NCI-H748 treated with DMSO at 0.1 percent for 48 hours (cell line): ENCODE measurements at places on chromosomes 7 and 10.

GRCh38 chr10:71801361-71801760, 28.0 kb upstream of the VSIR start:
- no peak for DNase-seq

- no peak for DNase-seq
These were observed 27.5 kb downstream of the ADD3 start for GRCh38 chr10:110035070-110035921.

DNA sequence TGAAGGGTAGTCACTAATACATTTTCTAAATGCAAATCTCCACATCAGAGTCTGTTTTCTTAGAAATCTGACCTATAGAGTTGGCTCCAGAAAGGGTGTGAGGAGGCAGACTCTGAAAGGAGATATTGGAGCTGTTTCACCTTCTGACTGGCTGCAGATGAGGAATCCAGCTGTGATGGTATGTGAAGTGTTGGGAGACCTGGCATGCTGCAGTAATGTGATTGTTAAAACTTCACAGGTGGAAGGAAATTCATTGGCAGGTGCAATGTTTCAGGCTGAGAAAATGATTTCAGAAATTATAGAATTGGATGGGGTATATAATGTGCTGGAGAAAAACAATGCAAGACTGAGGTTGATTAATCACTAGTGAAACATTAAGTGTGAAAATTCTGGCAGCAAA, 1134.0 kb upstream of the LRRN3 start:
- no peak for DNase-seq

GRCh38 chr10:132500781-132501415, 36.7 kb upstream of the INPP5A start:
- no peak for DNase-seq

GRCh38 chr10:12941966-12942365, 59.5 kb downstream of the CCDC3 start:
- DNase-seq = no peak

DNA sequence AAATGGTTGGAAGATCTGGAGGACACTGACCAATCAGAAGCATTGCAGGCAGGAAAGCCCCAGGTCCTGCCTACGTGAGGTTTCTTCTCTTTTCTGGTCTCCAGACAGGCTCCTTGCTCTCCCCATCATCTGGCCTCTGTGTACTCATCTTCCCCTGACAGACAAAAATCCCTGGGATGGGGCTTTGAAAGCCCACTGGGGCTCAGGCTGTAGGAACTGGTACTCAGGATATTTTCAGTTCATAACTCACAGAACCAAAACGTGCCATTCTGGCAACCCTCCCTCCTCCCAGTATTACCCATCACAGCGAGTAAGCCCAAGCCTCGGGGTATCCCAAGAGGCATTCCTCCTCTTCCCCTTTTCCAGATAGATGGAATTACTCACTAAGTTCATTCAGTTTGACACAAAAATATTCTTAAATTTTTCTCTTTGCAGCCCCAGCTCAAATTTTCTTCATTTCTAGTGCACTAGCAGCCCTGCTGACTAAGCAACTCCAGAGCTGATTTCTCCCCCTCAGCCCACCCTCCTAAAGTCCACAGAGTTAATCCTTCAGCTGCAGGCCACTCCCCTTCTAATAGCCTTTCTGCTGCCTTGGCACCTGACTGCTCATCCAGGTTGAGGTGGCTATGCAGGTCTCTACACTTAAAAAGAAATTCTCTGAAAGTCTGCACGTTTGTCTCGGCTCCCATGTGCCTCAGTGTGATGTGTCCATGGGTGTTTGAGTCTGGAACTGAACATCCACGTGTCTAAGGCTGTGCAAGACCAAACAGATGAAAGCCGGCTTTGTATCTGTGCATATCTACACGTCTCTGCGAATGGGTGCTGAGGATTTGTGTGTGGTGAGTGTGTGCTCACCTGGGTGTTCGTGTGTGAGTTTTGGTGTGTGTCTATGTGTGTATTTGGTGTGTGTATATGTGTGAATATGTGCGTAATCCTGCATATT, 331.4 kb downstream of the CCSER2 start:
- no peak for DNase-seq

GRCh38 chr7:30411897-30412296, 66.7 kb downstream of the NOD1 start:
- DNase-seq = no peak

- DNase-seq = no peak
These were observed 170.3 kb downstream of the NEURL1 start for GRCh38 chr10:103663802-103664201.
